ENCODE measurements at places on chromosomes 16 and 17.

GRCh38 chr16:9050102-9050830 lies 41.2 kb upstream of the HAPSTR1 start:
- DNase-seq, result peak; percentile 94

DNA sequence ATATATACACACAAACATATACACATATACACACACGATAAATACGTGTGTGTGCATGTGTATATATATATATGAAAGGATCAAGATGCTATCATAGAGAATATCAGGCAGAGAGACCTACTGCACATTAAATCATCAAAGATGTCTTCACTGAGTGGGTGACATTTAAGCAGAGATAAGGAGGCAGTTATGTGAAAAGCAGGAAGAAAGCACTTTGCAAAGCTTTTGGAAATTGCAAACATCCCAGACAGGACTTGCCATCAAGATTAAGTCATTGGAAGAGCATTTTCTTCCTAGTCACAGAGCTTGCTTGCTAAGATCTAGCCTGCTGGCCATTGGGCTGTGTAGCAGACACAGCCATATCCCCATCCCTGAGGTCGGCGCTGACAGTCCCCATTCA lies 56.4 kb downstream of the VAT1L start:
- no peak for DNase-seq

DNA sequence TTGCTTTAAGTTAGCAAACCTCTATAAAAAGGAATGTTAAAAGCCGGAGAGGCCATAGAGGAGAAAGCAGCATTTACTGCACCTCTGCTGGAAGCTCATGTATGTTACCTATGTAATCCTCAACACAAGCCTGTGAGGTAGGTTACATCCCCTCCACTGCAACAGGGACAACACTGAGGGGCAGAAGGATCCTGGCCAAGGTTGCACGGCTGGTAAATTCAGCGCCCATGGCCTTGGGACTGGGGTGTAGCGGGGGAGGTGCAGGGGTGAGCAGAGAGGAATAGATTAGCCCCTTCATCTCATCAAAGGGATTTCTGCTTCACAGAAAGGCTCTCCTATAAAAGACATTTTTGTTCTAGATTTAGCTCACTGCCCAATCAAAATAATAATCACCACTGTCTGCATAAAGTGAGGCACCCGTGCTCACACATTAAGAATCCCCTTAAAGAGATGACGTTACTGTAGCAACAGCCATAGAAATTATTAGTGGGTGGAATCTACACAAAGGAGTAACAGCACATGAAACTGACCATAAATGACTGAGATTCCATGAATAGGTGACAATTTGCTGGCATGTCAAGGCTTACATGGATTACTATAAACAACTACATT lies 3.3 kb downstream of the ZCCHC14 start:
- no peak for DNase-seq

DNA sequence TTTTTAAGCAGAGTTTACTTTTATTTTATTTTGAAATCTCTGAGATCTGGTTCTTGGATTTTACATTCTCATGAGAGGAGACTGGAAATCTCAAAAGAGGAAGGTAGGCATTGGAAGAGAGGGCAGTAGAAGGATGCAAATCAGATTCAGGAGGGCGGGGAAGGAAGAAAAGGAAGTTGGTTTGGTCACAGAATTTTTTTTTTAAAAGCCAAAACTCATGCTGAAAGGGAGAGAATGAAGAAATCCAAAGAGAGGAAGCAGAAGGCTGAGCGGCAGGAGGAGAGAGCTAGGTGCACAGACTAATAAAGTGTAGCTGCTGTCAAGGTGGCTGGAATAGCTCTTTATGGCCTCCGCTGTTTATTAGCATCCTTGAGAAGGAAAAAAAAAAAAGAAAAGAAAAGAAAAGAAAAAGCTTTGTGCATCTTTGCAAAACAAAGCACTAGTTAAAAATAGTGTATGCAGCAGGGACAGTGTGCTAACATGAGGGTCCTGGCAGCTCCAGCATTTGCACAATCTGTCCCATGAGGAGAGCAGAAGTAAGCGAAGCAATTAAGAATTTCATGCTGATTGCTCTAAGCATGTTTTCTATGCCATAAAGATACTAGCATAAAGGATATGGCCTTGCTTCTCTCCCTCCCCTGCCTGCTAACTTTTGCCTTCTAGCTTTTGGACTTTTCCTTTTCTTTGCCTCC lies 194.2 kb downstream of the ZFHX3 start:
- DNase-seq, result no peak

- no peak for DNase-seq
Observed at GRCh38 chr16:78278056-78278450, 178.6 kb downstream of the WWOX start.

DNA sequence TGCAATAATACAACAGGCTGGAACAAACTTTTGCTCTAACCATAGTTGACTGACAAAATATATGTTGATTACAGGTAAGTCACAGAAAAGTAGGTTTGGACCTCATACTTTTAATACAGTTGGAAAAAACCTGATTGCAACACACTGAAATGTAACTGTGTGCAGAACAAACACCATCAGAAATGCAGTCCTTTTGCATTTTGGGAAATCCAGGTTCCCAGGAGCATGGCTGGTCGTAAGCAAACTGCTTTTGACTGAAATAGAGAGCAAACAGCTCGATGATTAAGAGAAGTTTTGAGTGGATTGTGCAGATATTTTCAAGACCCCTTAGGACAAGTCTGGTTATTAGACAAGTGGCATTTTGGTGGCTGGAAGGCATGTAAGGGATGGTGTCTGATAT lies 8.0 kb downstream of the IGF2BP1 start:
- DNase-seq, result peak; percentile 17

- DNase-seq, result no peak
Observed at GRCh38 chr16:72635104-72635503, 412.8 kb downstream of the ZFHX3 start.

- DNase-seq, result peak; percentile 90
Observed at GRCh38 chr17:73560661-73561060, 83.6 kb downstream of the SDK2 start.

DNA sequence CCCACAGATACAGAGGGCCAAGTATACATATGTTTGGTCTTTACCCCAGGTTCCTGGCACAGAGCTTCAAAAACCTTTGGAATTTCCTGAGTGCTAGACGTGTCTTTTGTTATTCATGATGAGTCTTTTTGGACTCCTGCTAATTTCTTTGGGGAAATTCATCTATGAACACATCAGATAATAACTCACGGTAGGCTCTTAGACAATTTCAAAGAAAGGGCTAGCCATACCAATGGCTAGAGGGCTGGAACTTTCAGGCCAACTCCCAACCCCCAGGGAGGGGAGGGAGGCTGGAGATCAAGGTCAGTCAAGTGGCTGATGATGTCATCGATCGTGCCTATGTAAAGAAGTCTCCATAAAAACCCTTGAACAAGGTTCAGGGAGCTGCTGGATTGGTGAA lies 101.9 kb downstream of the STX8 start:
- no peak for DNase-seq

- no peak for DNase-seq
Observed at GRCh38 chr16:28140788-28141618, 70.8 kb downstream of the XPO6 start.

DNA sequence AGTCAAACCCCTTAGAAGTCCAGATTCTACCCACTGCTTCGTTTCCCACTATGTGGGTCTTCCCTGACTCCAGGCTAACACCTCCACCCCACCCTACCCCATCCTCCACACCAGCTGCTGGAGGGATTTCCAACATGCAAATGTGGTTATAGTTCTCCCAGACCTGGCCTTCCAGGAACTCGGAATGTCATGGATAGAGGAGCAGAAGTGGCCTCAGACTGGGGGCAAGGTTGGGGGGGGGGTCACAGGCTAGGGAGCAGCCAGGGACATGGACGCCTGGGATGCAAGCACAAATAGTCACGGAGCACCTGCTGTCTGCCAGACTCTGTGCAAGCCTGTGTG lies 2.0 kb downstream of the CAMKK1 start:
- no peak for DNase-seq

DNA sequence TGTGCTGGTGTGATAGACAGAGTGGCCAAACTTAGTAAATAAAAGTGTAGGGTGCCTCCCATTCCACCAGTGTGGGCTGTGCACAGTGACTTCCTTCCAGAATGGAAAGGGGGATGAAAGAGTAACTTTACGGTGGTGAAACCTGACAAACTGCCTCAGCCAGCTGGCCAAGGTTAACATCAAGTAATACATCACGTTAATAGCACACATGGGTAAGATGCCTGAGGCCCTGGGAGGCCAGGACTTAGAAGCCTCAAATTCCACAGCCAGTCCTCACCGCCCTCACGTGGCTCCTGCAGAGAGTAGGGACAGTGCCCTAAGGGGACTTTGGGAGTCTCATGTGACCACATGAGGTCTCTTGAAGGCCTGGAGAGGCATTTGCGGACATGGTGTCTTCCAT lies 14.1 kb downstream of the RMI2 start:
- DNase-seq, result peak; percentile 44

GRCh38 chr16:73483076-73483791 lies 435.3 kb upstream of the ZFHX3 start:
- peak; percentile 82 for DNase-seq

Measured in endodermal cell (in vitro differentiated cells).